ENCODE measurements at places on chromosomes 2 and 18. TPM values are rescaled to one million over a fixed set of nuclear protein-coding genes. Genes with fewer than 3 reads are reported as not detected.

The ALPP gene
- total RNA-seq: not detected

The CCDC74B gene
- total RNA-seq: 19.9 TPM

The ALLC gene
- not detected for total RNA-seq

The EHD3 gene
- 8.6 TPM for total RNA-seq

The C1QL2 gene
- not detected for total RNA-seq
